ENCODE measurements at places on chromosomes 12 and 14. TPM values are rescaled to one million over a fixed set of nuclear protein-coding genes. Genes with fewer than 3 reads are reported as not detected.

OR10AD1 gene
- not detected for total RNA-seq

KRT3 gene
- not detected for total RNA-seq

SOX5 gene
- 2.9 TPM for total RNA-seq

PRPH gene
- not detected for total RNA-seq

TAS2R10 gene
- total RNA-seq = 0.66 TPM

MIP gene
- total RNA-seq = not detected

PKP2 gene
- total RNA-seq = 9.1 TPM

GRIP1 gene
- total RNA-seq = 1.2 TPM

ZNF891 gene
- 1.5 TPM for total RNA-seq

SERPINA12 gene
- not detected for total RNA-seq

KLHL33 gene
- not detected for total RNA-seq

PLEKHG7 gene
- total RNA-seq = not detected

SLC11A2 gene
- total RNA-seq = 56.4 TPM

OVCH1 gene
- total RNA-seq = not detected

GLT8D2 gene
- total RNA-seq = 1.5 TPM

PAX9 gene
- 0.44 TPM for total RNA-seq
